ENCODE measurements at places on chromosomes 12 and 14. TPM values are rescaled to one million over a fixed set of nuclear protein-coding genes. Genes with fewer than 3 reads are reported as not detected.

Gene ESR2
- 2.2 TPM for total RNA-seq

DNA sequence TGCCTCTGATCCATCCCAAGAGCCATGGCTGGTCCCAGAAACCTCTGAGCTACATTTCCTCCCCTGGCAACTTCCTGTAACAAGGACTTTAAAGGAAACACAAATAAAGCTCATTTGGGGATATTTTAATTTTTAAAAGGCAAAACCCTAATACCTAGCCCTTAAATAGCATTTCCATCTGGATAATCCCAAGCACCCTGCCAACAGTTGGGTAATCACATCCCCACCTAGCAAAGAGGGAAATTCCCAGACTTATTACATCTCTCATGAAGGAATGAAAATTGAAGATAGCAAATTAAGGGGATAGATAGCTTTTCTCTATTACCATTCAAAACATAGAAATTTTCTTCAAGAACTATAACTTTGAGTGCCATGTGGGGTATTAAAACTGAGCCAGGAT lies 213.7 kb upstream of the BMP4 start:
- DNase-seq = no peak

DNA sequence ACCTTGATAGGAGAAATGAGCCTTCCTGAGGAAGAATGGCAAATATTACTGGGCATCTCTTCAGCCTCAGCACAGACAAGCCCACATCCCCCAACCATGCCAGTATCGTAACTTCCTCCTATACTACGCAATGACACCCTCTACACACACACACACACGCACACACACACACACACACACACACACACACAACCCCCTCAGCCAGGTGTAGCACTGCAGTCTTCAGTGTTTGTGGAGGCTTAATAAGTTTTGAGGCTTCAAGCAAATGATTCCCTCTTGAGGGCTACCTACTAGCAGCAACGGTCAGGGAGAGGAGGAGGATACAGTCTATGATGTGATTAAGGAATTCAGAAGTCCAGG lies 1.6 kb downstream of the DGKA start:
- DNase-seq = no peak

DNA sequence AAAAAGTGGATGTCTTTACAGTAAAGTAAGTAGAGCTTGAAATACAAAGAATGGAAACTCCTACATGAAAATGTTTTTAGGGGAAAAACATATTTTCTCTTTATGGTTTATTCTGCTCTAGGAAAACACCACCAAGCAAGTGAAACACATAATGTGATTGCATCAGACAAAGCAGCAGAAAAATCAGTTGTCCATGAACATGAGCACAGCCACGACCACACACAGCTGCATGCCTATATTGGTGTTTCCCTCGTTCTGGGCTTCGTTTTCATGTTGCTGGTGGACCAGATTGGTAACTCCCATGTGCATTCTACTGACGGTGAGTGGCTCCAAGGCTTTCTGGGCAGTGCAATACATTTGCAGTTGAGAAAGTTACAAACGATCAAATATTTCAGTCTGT lies 42.6 kb upstream of the PLEKHD1 start:
- no peak for DNase-seq

Gene FAIM2
- 19.4 TPM for total RNA-seq

GRCh38 chr12:56062996-56063395 lies 17.0 kb upstream of the ERBB3 start:
- DNase-seq = no peak

Gene ABCB9
- total RNA-seq = 4.2 TPM

DNA sequence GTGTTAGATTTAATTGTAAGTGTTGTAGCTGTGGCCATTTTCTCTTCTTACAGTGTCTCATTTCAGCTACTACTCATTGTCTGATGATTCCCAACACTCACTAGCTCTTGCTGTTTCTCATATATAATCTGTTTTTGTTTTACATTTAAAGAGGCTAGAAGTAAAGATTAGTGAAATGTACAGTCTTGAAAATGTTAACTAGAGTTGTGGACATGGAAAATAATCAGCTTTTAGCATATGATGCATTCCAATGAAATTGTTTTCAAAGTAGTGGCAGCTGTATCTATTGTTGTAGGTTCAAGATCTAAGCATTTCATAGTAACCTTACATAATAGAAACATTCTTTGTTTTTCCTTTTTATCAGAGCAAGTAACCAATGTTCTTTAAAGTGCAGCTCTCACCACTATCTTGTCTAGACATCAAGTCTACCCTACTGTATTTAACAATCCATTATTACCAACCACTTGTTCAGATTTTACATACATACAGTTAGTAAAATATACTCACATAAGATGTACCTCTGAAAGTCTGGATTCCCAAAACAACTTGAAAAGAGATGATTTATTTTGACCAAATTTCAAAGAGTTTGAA lies 76.9 kb downstream of the PPHLN1 start:
- no peak for DNase-seq

Gene NOP9
- 13.8 TPM for total RNA-seq

DNA sequence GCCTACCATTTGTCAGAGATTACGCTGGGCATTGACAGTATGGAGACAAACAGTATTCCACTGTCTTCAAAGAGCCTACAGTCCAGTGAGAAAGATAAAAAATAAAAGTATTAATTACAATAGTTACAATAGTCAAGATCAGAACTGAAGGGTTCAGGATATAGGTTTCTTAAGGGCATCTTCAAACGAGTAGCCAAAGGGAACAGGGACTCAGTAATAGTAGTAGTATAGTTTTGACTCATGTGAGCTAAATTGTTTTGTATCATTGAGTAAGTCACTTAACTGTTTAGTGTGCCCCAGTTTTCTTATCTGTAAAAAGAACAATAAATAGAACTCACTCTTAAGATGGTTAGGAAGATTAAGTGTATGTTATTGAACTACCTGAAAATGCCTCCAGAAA lies 123.6 kb downstream of the METTL25 start:
- DNase-seq = no peak

Gene C12orf54
- total RNA-seq = not detected

GRCh38 chr12:11460343-11461023 lies 65.1 kb upstream of the PRB2 start:
- DNase-seq = no peak

GRCh38 chr12:31906557-31907301 lies 52.5 kb upstream of the RESF1 start:
- DNase-seq = no peak

DNA sequence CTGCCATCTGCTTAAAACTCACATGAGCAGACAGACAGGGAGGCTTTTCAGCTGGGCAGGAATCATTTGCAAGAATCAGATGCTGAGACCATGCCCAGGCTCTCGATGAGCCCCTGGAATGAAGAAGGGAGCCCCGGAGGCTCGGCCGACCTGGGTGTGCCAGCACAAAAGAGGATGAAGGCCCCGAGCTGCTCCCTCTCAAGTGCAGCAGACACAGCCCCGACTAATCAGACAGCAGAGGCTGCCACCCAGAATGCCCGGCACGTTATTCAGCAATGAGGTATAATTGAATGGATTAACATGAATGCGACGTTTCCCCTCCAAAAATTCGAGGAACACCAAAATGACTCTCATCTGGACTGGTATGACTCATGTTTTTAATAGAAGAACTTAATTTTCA lies 58.9 kb downstream of the BCL11B start:
- no peak for DNase-seq

Gene PLEKHD1
- total RNA-seq = not detected

GRCh38 chr12:24931666-24932405 lies 17.1 kb downstream of the BCAT1 start:
- DNase-seq = no peak

All from vagina (tissue), 2 donors.